ENCODE measurements at places on chromosomes 4 and X. TPM values are rescaled to one million over a fixed set of nuclear protein-coding genes. Genes with fewer than 3 reads are reported as not detected.

DNA sequence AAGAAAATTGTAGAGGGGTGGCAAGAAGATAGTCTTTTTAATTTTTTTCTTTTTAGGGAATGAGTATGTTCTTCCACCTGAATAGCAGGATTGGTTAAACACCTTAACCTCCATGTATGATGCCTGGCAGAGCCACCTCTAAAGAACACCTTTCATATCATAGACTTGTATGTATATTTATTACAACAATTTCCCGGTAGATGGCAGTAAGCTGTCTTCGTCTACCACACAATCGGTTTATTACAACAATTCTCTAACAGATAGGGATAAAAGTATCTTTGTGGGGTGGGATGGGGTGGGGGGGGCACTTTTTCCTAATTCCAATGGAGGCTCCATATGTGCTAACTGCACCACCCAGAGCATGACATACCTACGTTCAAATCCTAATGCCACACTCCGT lies 255.5 kb downstream of the LDB2 start:
- peak; percentile 29 for DNase-seq

The CLTRN gene
- 0.12 TPM for total RNA-seq

The MAGEE2 gene
- total RNA-seq: not detected

The ADGRL3 gene
- total RNA-seq: not detected

The ARMCX1 gene
- 24.4 TPM for total RNA-seq

DNA sequence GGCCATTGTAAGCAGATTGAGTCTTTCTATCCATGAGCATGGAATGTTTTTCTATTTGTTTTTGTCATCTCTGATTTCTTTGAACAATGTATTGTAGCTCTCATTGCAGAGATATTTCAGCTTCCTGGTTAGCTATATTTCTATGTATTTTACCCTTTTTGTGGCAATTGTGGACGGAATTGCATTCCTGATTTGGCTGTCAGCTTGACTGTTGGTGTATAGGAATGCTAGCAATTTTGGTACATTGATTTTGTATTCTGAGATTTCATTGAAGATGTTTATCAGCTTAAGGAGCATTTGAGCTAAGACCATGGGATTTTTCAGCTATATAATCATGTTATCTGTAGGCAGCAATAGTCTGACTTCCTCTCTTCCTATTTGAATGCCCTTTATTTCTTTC lies 154.6 kb downstream of the GUCY2F start:
- no peak for DNase-seq

GRCh38 chr4:152500800-152501434 lies 35.0 kb downstream of the FBXW7 start:
- peak; percentile 77 for DNase-seq

DNA sequence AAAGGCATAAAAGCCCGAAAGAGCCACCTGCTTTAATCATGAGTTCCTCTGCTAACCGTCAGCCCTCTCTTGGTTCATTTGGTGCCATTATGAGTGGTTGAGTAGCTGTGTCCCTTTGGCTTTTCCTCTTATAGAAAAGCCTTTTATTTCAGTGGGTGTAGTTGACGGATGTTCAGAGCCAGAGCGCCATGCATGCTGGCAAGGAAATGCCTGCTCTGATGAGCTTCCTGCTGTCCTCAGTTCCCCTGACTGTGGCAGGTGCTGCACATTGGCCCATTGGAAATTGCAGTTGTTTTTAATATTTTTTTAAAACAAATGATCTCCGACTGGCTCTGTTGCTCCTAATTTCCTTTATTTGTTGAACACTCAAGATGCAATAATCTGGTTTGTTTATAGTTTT lies 77.3 kb upstream of the LIMCH1 start:
- no peak for DNase-seq

DNA sequence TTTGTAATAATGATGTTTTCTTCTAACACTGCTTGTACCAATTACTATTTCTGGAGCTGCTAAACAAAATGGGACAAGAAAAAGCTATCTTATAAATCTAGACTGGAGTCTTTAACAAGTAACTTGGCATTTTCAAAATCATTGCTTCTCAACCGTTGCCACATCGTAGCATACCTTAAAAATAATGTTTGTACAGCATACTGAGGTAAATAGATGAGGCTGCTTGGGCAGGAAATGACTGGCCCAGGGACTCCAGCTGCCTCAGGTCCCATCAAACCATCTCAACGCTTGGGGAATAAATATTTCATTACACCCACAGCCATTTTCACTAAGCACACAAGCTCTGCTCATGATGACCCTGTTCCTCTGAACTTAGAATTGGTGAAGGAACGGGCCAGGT lies 115.1 kb downstream of the SPANXA1 start:
- no peak for DNase-seq

The INTU gene
- 0.37 TPM for total RNA-seq

DNA sequence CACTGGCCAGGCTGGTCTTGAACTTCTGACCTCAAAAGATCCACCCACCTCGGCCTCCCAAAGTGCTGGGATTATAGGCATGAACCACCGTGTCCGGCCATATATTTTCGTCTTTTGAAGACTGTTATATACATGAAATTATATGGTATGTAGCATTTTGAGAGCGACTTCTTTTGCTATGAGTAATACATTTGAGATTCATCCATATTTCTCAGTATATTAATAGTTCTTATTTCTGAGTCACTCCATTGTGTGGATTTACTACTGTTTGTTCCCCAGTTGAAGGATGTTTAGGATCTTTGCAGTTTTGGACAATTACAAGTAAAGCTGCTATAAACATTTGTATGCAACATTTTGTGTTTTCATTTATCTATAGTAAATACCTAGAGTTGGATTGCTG lies 34.9 kb downstream of the GNL3L start:
- no peak for DNase-seq

The PIM2 gene
- 11.9 TPM for total RNA-seq

DNA sequence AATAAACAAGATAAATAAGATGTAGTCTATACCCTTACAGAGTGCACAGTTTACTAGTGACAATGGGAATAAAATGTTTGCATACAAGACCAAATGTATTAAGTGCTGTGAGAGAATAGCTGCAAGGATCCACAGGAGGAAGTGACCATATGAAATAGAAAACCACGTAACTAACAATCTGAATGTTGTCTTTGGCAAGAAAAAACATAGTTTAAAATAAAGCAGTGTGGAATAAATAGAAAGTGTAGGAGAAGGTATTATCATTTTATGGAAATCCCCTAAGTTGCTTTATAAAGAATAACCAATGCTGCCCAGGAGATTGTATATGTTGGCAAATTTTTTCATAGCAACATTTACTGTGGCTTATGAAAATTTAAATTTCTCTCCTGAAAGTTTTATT lies 116.1 kb downstream of the PCDH7 start:
- DNase-seq: no peak

DNA sequence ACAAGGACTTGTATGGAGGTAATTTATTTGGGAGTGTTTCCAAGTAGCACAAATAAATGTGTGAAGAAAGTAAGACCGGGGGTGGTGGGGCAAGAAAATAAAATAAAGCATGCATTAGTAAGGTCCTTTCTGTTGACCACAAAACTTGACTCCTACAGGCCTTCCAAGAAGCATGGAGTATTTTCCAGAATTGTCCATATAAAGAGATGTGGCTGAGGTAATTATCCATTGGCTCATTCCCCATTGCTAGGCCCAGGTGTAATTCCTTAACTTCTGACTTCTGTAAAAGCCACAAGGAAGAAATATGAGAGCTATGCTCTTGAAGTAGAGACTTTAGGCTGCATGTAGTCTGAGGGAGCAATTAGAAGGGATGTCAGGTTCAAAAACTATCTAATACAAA lies 430.5 kb upstream of the PABPC4L start:
- DNase-seq: peak; percentile 38

DNA sequence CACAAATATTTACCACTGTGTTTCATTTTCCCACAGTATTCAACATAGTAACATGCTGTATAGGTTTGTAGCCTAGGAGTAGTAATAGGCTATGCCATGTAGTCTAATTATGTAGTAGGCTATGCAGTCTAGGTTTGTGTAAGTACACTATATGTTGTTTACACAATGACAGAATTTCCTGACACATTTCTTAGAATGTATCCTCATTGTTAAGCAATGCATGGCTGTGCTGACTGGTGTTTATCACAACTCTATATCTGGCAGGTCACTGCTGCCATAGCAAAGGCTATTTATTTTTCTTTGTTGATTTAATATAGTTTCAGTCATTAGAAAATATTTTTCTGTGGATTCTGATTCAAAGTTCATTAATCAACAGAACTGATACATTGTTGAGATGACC lies 108.3 kb upstream of the TEX13A start:
- DNase-seq: no peak

GRCh38 chr4:8732092-8732491 lies 139.5 kb downstream of the CPZ start:
- no peak for DNase-seq

The PCSK1N gene
- 9.9 TPM for total RNA-seq

GRCh38 chrX:126170720-126171119 lies 4.6 kb upstream of the DCAF12L2 start:
- peak; percentile 17 for DNase-seq

DNA sequence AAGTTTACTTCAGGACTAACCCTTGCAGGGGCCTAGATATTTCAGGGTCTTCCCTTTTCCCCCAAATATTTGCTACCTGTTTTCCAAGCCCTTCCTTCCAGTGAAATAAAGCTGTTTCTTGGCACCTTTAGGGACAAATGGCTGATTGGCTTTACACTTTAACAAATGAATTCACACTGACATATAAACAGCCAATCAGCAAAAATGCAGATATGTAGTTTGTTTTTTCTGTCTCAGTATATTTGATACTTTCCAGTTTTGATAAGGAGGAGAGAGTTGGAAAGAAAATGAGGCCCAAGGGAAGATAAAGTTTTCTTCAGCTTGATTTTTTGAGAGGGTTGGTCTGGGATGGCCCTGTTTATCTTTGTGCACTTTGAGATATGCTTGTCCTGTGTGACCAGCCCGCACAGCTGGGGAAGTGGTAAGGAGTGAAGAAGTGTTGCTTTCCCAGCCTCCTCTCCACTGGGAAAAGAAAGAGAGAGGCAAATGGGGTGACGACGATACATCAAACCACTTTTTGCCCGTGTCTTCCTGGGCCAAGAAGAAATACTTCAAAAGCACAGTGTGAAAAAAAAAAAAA lies 67.5 kb downstream of the MGST2 start:
- DNase-seq: no peak

DNA sequence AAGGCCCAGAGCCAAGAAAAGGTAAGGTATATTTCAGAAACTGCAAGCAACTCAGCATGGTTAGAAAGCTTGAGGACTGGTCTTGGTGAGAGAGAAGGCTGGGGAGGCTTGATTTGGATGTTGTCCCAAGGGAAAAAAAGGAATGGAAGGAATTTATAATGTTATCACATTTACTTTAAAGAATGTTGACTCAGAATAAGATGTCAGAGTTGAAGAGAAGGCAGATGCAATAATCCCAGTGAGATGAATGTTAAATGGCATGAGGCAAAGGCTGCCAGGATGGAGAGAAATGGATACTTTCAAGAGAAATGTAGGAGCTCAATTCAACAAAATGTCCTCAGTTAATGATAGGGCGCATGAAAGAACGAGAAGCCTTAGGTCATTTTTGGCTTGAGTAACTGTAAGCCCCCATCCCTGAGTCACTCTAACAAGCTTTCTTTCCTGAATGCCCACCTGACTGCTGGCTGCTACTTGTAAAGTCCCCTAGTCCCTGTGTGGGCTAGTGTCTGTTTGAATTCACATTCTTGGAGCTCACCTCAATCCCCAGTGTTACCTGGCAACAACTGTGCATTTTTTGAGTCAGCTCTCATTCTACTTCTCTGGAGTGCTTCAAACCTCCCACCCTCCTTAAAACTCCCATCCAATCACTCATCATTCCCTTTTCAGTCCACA lies 103.0 kb upstream of the TAPT1 start:
- DNase-seq: no peak

GRCh38 chrX:148865277-148866210 lies 365.1 kb downstream of the AFF2 start:
- no peak for DNase-seq

The UXT gene
- total RNA-seq: 248 TPM

GRCh38 chr4:147289181-147289580 lies 191.7 kb upstream of the EDNRA start:
- peak; percentile 12 for DNase-seq

All from H4 (cell line).